ENCODE measurements at places on chromosomes 5 and 9.
A peak's percentile ranks its signal among the peaks of the same experiment; 100 is the strongest.

- peak; percentile 44 for DNase-seq
Measured at GRCh38 chr5:33316773-33317172, 124.0 kb upstream of the TARS1 start.

- no peak for DNase-seq
Measured at GRCh38 chr9:136442265-136442664, 2.6 kb upstream of the INPP5E start.

- DNase-seq, result peak; percentile 17
Measured at GRCh38 chr5:145574889-145575573, 260.1 kb downstream of the PRELID2 start.

- peak; percentile 93 for DNase-seq
Measured at GRCh38 chr9:35510754-35511428, 21.0 kb downstream of the RUSC2 start.
